Uterus (tissue), 4 donors: ENCODE measurements at places on chromosomes 11 and 22. TPM values are rescaled to one million over a fixed set of nuclear protein-coding genes. Genes with fewer than 3 reads are reported as not detected.

The RASSF10 gene
- not detected for total RNA-seq

The RAB38 gene
- 56.8 TPM for total RNA-seq

The CAPN1 gene
- total RNA-seq, result 122 TPM

The MRGPRE gene
- not detected for total RNA-seq

The EXT2 gene
- 52.6 TPM for total RNA-seq

DNA sequence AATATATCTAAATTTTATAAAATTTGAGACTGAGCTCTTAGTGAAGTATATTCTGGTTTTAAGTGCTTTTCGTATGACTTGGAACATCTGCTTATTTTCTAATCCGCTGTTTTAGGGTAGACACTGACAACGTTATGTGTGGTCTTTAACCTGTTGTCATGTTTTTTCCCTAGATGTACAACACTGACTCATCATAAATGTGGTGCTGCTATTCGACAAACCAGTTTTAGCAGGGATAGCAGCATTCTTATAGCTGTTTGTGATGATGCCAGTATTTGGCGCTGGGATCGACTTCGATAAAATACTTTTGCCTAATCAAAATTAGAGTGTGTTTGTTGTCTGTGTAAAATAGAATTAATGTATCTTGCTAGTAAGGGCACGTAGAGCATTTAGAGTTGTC is 23.8 kb upstream of the HIKESHI start:
- DNase-seq, result no peak

DNA sequence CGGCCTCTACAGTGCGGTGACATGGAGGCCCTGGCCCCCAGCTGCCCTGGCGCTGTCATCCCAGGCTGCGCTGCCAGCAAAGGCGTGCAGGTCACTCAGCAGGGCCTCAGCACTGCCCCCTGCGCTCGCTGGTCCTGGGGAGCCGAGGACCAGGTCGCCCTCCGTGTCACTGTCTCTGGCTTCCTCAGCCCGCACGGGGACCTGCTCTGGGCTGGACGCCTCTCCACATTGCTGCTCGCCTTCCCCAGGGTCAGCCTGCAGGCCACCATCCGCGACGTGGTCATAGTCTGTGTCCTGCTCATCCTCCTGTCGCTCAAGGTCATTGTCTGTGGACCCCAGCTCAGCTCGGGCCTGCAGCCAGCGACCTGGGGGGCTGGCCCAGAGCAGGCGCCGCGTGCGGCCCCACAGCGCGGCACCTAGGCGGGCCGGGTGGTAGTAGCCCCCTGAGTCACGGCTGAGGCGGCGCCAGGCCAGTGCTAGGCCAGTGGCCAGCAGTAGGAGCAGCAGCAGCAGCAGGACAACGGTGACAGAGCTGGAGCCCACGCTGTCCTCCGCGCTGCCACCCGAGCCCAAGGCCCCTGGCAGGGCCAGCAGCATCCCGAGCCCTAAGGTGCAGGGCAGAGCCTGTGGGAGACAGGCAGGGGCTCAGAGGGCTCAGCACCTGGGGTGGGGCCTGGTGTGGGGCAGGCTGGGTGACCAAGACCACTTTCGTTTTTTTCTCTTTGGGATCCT is 1.6 kb downstream of the PTPRCAP start:
- no peak for DNase-seq

DNA sequence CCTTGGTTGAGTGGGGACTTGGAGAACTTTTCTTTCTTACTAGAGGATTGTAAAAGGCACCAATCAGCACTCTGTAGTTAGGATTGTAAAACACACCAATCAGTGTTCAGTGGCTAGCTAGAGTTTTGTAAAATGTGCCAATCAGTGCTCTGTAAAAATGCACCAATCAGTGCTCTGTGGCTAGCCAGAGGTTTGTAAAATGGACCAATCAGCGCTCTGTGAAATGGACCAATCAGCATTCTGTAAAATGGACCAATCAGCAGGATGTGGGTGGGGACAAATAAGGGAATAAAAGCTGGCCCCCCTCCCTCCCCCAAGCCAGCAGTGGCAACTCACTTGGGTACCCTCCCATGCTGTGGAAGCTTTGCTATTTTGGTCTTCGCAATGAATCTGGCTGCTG is 5.5 kb upstream of the DRG1 start:
- no peak for DNase-seq

GRCh38 chr11:11985016-11985715 is 23.3 kb downstream of the DKK3 start:
- no peak for DNase-seq

DNA sequence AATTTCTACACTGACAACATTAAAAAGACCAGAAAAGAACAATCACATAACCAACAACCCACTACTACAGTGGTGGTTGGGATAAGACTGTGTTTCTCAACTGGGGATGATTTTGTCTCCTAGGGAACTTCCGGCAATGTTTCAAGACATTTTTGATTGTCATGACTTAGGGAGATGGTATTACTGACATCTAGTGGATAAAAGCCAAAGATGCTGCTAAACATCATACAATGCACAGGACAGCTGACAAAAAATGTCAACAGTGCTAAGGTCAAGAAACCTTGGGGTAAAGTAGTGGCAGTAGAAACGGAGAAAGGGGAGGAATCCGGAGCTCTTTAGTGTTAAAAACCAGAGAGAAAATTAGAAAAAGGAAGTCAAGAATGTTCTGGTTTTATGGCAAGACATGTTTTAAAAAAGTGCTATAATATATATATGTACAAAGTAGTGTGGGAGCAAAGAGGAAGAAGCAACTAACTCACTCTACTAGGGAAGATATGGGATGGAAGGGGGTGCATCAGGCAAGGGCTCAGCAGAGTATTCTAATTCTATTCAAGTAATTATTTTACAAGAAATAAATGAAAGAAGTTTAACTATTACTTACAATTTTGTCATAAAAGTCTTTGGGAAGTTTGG is 37.2 kb downstream of the CKAP5 start:
- no peak for DNase-seq

DNA sequence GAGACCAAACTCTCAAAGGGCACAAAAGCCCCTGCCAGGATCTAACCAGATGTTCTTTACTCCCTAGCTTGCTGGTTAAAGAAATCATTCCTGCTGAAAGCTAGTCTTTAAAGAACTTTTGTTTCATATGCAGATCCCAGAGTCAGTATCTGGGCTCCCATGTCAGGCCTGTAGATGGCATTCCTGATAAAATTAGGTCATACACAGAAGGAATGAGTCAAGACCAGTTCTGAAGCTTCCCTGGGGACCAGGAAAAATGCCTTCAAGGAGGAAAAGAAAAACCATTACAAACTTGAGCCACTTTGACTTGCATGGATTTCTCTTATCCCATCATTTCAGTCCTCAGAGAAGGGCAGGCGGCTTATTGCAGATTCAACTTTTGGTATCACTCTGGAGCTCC is 5.9 kb downstream of the DBX1 start:
- DNase-seq, result no peak

DNA sequence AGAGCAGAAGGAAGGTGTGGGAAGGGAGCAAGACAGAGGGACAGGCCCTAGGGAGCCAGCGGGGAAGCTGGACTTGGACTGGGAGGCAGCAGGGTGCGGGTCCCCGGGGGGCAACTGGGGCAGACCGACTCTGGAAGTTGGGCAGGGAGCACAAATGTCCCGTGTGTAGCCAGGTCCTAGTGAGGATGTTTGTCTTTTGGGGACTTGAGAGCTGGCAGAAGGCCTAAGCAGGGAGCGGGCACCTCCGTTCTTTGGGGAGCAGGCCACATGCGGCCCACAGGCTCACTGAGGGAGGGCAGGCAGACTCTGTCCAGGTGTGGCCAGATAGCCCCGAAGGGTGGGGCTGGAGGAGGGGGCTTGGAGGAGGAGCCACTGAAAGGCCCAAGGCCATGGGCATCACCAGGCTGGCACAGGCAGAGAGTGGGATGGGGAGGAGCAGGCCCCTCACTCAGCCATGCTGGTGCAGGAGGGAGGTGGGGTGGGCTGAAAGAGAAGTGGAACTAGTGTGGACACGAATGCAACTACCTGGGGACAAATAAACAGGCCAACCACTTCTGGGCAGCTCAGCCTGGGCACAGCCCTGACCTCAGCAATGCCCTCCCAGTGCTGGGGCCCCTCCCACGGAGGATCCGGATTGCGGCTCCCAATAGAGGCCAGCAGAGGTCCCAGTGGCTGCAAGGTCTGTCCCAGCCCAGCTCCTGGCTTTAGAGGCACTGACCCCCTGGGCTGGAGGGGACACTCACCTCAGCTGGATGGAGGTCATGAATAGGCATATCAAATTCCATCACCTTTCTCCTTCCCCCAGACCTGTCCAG is 1.3 kb upstream of the SCARF2 start:
- no peak for DNase-seq
